ENCODE measurements at places on chromosomes 11 and 22.
A peak's percentile ranks its signal among the peaks of the same experiment; 100 is the strongest.

DNA sequence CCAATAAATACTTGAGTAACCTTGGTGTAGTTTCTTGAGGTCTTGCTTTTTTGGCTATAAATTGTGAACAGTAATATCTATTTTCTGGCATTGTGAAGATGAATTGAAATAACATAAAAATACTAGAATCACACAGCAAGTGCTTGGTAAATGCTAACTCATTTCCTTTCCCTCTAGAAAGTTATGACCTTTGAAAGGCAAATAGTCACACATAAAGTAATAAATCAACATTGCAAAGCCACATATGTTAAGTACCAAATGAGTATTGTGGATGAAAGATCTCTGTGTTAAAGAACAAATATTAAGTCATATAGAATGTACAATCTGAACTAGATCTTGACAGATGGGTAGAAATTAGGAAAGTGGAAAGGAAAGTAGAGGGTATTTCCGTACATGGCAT is 559.6 kb upstream of the CCDC90B start:
- DNase-seq, result no peak

DNA sequence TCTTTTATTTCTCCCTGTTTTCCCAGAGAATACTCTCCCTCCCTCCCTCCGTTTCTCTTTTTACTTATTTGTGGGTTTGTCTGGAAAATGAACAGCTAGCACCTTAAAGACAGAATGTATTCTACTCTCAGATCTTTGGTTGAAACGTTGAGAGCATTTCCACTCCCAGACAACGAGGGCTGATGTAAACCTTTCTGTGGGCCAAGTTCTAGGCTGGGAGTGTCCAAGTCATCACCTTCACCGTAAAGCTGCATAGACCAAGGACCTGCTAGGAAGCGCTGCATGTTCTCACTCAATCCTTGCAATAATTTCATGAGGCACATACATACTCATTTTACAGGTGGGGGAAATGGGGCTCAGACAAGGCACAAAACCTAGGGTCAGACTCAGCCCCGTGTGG is 32.4 kb downstream of the MYH9 start:
- DNase-seq, result no peak

DNA sequence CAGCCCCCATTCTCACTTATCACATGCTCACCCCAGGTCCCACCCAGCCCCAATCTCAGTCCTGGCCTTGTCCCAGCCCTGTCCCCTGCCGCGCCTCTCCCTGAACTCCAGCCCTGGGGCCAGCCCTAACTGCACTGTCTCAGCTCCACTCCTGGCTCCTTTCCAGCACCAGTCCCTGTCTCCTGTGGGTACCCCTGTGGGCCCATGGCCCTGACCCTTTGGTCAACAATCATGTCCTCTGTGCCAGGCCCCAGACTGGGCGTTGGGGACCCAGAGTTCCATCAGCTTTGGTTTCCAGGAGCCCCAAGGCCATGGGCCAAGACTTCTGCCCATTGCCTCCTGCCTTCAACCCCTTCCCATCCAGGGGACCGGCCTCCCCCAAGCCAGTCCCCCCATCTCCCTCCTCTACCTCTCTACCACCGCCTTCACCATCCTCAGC is 757 bp downstream of the SPI1 start:
- no peak for DNase-seq

DNA sequence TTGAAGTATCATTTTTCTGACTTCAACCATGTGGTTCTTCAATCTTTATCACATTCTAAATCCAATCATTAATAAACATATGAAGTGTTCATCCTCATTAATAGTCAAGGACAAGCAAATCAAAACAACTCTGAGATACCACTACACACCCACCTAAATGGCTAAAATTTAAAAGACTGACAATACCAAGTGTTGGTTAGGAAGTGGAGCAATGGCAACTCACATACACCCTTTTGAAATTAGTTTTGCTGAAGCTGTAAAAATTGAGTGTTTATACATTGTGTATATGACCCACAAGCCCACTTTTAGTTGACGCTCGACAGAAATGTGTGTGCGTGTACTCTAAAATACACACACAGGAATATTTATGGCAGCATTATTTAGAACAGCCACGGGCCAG is 36.7 kb upstream of the LMO2 start:
- DNase-seq, result no peak

DNA sequence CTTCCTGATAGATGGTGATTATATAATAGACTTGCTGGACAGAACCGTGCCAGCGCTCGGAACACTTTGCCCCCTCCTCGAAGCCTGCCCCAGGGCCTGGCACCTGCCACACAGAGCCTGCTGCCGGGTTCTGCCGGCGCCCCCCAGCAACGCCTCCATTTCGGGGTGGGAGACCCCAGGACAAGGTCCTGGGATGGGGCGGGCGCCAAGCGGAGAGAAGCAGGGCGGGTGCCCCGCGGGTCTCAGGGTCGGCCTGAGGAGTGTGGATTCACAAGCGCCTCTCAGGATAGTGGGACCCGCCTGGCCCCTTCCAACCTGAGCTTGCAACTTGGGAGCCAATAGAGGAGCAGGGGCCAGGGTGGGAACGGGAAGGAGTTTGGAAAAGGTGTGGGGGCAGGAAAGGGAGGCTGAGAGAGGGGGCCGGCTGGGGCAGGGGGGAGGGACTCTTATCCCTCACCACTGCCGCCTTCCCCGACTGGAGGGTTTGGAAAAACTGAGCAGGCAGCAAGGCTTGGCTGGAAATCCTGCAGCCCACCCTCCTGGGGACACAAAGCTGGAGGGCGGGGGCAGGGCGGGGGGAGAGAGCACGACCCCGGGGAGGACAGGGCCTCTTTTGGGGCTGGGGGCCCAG is 3.3 kb upstream of the BCL9L start:
- no peak for DNase-seq

- DNase-seq, result no peak
Observed at GRCh38 chr11:85076535-85077330, 550.4 kb downstream of the DLG2 start.

DNA sequence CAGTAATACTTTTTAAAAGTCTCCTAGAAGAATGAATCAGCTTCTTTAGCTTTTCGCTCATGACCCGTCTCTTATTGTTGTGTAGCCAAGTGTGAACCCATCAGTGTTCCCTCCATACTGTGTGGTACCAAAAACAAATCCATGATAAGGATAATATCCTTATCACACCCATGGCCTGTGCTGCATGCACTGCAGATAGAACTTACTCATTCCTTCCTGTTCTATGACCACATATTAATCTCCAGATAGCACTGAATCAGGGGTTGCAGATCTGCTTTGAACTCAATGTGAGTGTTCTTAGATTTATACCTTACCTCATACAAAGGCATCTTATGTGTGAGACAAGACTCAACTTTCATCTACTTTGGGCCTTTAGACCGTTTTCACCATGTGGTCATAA is 373.4 kb downstream of the JRKL start:
- DNase-seq, result no peak

DNA sequence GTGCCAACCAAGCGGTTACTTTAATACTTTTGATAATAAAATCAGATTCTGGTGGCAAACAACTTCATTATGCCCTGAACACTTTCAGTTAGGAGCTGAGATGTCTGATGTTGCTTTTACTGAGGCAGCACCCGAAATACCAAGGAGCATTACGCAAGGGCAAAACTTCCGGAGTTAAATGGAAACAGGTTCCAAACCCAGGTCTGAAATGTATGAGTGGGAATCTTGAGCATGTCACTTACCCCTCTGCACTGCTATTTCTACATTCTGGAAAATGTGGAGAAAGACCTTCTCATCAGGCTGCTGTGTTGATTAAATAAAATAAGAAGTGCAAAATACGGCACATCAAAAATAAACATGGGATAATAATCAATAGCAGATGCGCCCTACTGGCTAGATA is 315.1 kb downstream of the LARGE1 start:
- no peak for DNase-seq

- peak; percentile 19 for DNase-seq
Observed at GRCh38 chr11:7575841-7576725, 62.3 kb downstream of the PPFIBP2 start.

DNA sequence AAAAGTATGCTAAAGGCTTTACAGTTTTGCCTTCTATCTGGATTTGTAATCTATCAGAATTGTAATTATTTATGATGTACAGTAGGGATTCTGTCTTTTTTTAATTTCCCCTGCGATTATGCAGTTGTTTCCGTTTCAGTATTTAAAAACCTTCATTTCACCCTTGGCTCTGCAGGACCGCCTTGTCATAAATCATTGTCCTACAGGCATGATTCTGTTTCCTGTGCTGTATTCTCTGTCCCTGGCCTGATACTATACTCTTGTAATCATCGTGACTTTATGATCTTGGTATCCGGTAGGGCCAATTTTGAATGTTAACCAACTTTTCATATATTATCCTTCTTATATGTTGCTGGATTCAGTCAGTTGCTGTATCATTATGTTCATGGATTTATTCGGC is 151.7 kb downstream of the ATXN10 start:
- DNase-seq, result no peak

DNA sequence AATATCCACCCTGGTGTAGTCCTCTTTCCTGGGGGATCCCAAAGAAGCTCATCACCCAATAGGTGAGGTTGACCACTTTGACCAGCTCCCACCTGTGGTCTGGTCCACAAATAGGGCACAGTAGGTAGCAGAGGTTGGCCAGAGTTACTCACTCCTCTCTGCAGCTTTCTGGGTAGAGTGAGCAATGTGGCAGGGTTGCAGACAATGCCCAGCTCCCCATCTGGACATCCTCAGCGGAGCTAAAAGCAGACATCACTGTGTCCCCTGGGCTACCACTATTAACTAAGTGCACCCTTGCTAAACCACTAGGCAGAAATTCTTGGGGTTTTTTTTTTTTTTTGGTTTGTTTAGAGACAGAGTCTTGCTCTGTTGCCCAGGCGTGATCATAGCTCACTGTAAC is 48.4 kb upstream of the TP53I11 start:
- no peak for DNase-seq

GRCh38 chr11:6388748-6389147 is 1.5 kb upstream of the SMPD1 start:
- DNase-seq, result no peak

DNA sequence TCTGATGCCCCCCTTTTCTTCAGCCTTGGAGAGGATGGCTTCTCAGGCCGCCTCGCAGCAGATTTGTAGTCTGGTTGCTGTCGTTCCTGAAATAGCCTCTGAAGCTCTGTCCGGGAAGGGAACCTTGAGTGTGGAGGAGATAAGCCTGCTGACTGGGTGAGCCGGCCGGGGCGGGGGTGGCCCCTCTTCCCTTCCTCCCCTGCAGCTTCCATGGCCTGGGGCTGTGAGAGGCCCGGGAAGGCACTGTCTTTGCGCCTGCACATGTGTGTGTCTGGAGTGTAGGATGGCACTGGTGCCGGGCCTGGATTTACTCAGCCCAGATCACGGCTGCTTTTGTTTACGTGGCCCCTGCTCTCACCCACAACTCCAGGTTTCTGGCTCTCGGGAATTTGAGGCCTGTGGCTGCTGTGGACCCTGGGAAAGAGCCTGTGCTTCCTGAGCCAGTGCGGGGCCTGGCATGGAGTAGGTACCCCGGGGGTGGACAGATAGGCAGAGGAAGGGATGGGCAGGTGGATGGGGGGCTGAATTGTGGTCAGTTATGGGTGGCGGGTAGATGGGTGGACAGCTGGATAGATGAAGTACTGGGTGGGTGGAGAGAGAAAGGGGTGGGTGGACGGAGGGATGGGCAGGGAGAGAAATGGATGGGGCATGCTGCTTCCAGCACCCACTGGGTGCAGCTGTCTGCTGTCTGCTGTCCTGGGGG is 16.6 kb downstream of the KCNQ1 start:
- DNase-seq, result no peak

GRCh38 chr11:34488855-34489557 is 24.6 kb downstream of the ELF5 start:
- DNase-seq, result no peak

- DNase-seq, result no peak
Observed at GRCh38 chr11:12175694-12176241, 65.4 kb downstream of the MICAL2 start.

GRCh38 chr22:27128461-27129085 is 471.2 kb downstream of the MIAT start:
- DNase-seq, result no peak

DNA sequence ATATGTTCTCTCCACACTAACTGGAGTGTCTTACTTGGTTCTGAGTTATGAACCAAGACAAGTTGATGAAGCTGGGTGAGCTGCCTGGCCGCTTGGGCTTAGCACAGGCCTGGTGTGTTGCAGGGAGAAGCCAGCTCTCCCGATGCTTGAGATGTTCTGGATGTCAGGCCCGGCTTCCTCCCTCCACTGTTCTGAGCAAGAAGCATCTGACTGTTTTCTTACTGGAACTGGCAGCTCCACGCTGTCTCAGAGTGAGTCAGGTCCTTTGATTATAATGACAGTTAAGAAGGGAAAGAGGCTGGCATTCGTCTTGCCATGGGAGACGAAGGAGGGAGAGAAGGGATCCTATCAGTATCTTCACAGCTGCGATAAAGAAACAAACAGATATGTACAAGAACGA is 46.5 kb upstream of the CRTAM start:
- no peak for DNase-seq

GRCh38 chr22:48750826-48751440 is 1076.7 kb downstream of the BRD1 start:
- no peak for DNase-seq
